Amniotic stem cell (primary cell): ENCODE measurements at places on chromosomes 16 and 17.

DNA sequence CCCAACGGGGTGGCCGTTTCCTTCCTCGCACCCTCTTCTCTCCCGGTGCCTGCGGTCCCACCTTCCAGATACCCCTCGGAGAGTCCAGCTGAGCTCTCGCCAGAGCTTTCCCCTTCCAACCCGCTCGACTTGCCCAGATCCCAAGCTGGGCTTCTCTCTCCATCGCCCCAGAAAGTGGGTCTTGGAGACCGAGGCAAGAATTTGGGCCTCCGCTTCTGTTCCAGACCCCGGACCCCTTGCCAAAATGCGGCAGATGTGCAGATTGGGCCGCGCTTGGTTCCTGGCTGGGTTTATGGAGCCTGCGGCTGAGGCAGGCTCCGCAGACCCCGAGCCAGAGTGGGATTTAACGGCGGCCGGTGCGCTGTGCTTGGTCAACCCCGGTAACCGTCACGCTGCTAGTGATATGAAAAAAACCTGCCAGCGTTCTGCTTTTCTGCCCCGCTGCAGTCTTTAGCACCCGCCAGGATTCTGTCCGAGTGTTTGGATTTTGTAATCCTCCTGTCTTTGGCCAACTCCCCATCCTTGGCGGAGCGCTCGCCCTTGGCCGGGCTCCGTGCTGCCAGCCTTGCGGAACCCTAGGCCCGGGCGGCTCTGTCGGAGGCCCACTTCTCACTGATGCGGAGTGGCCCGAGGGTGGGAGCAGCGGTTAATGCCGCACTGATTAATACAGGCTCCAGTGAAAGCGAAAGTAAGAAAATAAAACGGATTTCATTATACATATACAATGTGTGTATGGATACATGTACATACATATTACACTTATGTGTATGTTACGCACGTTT, 754 bp upstream of the SLFN11 start:
- DNase-seq = peak; percentile 4

GRCh38 chr17:13572581-13572980, 29.1 kb downstream of the HS3ST3A1 start:
- DNase-seq = no peak

DNA sequence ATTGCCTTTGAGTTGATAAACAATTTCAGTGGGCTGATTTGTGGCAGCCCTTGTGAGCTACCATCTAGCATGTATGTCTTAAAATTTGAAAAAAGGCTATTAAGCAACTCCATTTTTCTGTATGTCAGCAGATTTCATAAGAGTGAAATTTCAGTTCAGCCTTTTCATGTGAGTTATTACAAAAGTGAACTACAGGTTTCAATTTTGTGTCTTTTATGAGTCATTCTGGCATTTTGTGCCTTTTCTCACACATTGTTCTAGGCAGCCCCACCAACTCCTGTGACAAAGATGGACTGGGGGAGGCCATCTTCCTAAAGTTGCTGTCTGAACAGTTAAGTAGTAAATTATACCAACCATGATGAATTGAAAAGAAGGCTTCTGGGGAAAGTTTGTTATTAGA, 52.1 kb downstream of the USP10 start:
- no peak for DNase-seq

DNA sequence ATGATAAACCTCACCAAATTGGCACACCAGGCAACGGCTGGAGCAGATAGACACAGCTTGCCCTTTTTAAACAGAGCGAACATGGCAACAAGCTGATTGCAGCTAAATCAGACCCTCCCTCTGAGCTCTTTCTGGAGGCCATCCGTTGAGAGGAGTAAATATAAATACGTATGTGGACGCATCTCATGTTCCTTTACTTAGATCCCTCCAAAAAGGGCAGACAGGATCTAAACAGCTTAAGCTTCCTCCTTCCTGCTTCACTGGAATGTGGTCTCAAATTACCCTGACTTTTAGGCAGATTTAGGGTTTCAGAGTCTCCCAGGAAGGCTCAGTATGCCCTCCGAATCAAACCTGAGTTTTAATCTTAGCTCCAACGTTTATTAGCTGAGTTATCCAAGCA, 204.7 kb upstream of the GOT2 start:
- no peak for DNase-seq

DNA sequence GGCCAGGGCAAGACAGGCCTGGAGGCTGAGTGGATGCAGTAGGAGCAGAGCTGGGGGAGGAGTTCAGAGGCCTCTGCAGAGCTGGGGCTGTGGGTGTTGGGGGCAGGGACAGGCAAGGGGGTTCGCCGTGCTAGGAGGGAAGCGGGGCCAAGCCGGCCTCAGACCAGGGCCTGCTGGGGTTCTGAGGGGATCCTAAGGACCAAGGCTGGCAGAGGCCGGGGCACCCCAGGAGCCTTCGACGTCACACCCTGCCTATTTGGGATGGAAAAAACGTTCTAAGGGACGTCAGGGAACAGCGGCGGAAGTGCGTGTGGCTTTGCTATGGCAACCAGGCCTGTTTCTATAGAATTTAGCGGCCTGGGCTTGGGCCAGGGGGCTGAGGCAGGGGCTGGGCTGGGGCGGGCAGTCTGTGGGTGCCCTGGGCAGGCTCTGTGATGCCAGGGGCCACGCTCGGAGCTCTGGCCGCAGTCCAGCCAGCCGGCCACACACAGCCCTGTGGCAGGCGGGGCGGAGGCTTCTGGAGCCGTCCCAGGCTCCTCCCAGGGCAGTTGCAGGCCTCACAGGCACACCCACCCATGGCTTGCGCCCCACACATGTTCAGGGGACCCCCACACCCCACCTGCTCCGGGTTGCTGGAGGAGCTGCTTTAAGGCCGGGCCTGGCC, 3.7 kb downstream of the TRAF7 start:
- DNase-seq = no peak

- DNase-seq = no peak
Measured at GRCh38 chr16:84156342-84156784, 11.3 kb downstream of the DNAAF1 start.

DNA sequence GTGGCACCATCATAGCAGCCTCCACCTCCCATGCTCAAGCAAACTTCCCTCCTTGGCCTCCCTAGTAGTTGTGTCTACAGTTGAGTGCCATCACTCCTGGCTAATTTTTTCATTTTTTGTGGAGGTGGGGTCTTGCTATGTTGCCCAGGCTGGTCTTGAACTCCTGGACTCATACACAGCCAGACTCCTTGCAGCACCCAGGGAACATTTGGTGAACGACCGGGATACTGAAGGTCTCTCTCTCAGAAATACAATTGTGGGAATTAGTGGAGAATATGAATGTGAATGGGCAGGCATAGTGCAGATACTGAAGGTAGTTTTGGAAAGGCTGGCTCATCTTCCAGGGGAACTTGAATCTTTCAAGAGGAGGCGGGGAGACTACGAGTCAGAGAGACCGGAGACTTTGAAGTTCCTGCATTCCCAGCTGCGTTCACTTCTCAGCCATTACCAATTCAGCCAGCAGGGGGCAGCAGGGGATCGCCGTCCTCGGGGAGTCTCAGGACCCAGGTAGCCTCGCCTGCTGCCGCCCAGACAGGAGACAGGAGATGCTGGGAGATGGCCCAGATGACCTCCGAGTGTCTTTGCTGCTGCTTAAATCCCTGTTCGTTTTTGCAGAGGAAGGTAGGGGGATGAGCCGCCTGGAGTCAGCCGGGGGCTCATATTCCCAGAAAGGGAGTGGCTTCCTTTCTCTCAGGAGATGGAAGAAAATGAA, 68.6 kb downstream of the HAPSTR1 start:
- peak; percentile 25 for DNase-seq

GRCh38 chr16:71622088-71622487, 3.9 kb upstream of the MARVELD3 start:
- no peak for DNase-seq

DNA sequence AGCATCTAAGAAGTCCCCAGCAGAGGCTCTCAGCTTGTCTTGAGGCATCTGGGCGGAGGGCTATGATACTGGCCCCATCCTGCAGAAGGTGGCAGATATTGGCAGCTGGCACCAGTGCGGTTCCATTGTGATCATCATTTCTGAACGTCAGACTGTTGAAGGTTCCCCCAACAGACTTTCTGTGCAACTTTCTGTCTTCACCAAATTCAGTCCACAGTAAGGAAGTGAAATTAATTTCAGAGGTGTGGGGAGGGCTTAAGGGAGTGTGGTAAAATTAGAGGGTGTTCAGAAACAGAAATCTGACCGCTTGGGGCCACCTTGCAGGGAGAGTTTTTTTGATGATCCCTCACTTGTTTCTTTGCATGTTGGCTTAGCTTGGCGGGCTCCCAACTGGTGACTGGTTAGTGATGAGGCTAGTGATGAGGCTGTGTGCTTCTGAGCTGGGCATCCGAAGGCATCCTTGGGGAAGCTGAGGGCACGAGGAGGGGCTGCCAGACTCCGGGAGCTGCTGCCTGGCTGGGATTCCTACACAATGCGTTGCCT, at the start of gene CIITA:
Gene CIITA, plus strand, starts transcription at position 404 of the 543 bp plus-strand sequence. Its CDS starts 129 bp downstream, at position 533.
- DNase-seq = peak; percentile 8

DNA sequence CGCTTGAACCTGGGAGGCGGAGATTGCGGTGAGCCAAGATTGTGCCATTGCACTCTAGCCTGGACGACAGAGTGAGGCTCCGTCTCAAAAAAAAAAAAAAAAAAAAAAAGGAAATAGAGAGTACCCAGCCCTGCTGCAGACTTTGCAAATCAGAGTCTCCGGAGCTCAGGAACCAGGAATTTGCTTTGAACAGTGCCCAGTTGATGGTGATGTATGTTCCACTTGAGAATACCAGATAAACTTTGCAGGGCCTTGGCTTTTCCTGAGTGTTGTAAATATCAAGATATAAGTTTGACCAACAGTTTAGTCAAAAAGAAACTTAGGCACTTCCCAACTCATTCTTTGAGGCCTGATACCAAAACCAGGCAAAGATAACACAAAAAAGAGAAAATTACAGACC, 30.6 kb upstream of the MAP3K14 start:
- DNase-seq = no peak

- no peak for DNase-seq
Measured at GRCh38 chr16:55868137-55868536, 7.0 kb downstream of the CES5A start.

DNA sequence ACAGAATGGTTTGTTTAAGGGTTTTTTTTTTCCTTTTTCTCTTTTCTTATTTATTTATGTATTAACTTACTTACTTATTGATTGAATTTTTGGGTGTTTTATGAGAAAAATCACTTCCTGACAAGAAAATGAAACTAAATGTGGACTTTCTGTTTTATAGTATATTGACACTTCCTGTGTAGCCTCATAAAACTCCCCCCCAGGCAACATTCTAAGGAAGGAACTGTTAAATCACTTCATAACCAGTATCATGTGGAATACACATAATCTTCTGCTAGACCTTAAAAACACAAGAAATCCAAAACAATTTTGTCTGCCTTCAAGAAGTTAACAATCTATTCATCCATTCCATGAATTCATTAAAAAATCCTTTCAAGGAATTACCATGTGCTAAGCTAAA, 164.1 kb upstream of the TOM1L1 start:
- DNase-seq = no peak

DNA sequence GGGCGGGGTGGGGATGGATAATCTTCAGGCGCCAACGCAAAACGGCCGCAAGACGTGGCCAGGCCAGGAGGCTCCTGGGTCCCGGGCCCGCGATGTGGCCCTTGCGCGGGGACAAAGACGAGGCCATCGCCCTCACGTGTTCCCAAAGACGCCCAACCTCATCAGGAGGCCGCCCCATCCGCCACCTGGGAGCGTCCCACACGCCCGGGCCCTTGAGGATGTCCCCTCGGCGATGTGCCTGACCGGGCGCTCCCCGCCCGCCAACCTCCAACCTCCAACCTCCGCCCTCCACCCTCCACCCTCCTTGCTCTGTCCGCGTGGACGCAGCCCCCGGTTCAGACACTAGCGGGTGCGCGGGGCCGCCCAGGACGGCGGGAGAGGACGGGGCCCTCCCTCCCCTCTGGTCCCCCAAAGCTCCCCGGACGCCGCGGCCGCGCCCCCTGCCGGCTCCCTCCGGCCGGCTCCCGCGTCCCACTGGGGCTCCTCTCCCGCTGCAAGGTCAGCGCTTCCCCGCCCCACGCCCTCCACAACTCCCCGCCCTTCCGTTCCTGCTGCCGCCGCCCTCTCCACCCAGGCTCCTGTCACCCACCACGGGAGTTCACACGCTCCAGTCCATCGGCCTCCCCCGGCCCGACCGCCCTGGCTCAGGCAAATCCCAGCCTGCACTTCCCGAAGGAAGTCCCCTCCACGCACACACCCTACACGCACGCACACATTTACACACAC, 250.8 kb upstream of the RPL38 start:
- no peak for DNase-seq

GRCh38 chr16:72270531-72270930, 98.6 kb upstream of the PMFBP1 start:
- no peak for DNase-seq
